ENCODE measurements at places on chromosomes 4 and X.

DNA sequence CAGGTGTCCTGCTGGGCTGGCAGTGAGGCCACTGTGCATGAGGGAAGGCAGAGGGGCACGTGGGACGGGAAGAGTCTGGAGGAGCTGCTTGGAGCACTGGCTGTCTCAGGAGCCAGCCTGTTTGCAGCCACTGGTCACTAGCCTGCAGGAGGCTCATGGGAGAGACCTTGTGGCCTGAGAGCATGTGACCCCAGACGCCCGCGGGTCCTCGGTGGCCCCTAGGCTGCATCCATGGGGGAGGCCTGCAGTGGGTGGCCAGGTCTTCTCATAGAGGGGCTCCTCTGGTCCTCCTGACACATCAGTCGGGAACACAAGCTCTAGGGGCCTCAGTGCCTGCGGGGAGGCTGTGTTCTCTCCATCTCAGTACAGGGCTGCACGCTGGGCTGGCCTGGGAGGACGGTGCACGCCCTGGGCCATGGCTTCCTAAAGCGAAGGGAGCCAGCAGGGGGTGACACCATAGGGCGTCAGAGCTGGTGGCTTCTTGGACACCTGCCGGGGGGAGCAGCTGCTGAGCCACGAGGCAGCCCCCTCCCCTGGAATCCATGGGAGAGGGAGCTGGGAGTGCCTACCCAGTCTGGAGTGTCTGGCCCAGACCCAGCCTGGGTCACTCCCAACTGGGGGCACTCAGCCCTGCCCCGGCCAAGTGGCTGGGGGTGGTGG lies 12.3 kb downstream of the NAT8L start:
- DNase-seq, result no peak

- peak; percentile 69 for DNase-seq
Observed at GRCh38 chr4:151434183-151434860, 25.3 kb downstream of the FHIP1A start.

GRCh38 chrX:53421772-53422085 lies 725 bp downstream of the SMC1A start:
- DNase-seq, result no peak

GRCh38 chr4:52914051-52914605 lies 52.0 kb downstream of the RASL11B start:
- DNase-seq, result peak; percentile 75

GRCh38 chrX:2965965-2966364 lies 36.8 kb upstream of the ARSD start:
- no peak for DNase-seq

- DNase-seq, result peak; percentile 16
Observed at GRCh38 chr4:109826719-109827118, 1.1 kb upstream of the RRH start.

DNA sequence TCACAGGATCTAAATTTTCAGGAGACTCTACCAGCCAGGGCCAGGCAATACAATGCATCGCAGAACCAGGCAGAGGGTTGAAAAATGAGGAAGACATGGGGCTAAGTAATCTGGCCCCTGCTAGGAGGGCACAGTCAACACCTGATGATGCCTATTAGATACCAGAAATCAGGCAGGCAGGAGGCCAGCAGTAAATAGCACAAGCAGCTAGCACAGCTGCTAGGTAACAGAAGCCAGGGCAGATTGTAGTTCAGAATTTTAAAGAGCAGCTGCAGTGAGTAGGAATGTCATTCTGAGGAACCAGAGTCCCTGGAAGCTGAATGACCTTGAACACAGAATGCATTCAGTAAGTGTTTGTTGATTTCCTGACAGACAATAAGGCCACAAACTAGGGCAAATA lies 38.8 kb upstream of the TRPC5OS start:
- DNase-seq, result no peak

GRCh38 chrX:48794911-48795515 lies 6.9 kb upstream of the HDAC6 start:
- peak; percentile 69 for DNase-seq

DNA sequence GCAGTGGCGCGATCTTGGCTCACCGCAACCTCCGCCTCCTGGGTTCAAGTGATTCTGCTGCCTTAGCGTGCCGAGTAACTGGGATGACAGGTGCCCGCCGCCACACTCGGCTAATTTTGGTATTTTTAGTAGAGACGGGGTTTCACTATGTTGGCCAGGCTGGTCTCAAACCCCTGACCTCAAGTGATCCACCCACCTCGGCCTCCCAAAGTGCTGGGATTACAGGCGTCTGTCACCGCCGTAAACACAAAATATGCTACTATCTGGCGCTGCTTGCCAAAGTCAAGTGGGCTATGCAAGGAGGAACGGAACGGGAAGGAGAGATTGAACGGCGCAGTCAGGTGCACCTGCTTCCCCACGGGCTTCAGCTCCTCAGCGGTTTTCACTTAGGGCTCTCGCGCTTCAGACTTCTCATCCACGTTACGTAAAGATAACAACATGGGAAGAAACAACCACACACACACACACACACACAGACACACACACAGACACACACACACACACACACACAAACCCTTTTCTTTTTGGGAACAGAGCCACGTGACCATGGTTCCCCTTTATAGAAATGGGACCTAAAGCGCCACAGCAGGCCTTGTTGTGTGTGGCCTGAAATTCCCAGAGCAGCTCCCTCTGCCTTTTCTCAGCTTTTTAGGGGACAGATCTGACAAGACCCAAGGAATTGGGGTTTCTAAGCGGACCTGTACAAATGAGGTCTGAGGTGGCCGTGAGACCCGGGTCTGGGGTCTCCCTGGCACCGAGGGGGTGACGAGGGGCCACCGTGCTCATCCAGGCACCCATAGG lies 1.5 kb downstream of the P2RY8 start:
- no peak for DNase-seq

GRCh38 chr4:8167291-8167690 lies 8.7 kb upstream of the ABLIM2 start:
- DNase-seq, result no peak

GRCh38 chr4:176844448-176844847 lies 51.7 kb upstream of the VEGFC start:
- DNase-seq, result no peak

DNA sequence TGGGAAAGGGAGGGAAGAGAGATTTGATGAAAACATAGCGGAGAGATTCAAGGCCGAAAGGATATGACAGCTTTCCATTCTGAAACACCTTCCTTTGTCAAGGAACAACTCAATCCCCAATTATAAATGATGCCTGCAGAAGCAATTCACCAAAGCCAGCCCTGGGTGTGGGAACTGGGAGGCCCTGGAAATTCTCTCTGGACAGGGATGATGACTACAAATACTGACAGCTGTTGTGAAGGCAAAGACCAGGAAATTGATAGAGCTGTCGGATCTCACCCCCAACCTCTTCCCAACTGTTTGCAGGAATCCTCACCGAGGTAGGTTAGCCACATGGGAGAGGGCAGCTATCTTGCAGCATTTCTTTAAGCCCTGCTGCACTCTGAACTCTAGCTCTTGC lies 54.3 kb downstream of the CCDC149 start:
- no peak for DNase-seq

DNA sequence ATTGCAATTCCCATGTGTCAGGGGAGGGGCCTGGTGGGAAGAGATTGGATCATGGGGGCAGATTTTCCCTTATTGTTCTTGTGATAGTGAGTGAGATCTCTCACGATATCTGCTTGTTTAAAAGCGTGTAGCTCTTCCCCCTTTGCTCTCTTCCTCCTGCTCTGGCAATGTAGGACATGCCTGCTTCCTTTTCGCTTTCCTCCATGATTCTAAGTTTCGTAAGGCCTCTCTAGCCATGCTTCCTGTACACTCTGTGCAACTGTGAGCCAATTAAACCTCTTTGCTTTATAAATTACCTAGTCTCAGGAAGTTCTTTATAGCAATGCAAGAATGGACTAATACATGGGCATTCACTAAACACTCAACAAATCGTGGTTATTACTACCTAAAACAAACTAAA lies 37.2 kb upstream of the PAPSS1 start:
- DNase-seq, result no peak

- no peak for DNase-seq
Observed at GRCh38 chrX:130851569-130851968, 51.4 kb downstream of the ENOX2 start.

- DNase-seq, result peak; percentile 49
Observed at GRCh38 chr4:132383571-132384199, 765.4 kb upstream of the PCDH10 start.

DNA sequence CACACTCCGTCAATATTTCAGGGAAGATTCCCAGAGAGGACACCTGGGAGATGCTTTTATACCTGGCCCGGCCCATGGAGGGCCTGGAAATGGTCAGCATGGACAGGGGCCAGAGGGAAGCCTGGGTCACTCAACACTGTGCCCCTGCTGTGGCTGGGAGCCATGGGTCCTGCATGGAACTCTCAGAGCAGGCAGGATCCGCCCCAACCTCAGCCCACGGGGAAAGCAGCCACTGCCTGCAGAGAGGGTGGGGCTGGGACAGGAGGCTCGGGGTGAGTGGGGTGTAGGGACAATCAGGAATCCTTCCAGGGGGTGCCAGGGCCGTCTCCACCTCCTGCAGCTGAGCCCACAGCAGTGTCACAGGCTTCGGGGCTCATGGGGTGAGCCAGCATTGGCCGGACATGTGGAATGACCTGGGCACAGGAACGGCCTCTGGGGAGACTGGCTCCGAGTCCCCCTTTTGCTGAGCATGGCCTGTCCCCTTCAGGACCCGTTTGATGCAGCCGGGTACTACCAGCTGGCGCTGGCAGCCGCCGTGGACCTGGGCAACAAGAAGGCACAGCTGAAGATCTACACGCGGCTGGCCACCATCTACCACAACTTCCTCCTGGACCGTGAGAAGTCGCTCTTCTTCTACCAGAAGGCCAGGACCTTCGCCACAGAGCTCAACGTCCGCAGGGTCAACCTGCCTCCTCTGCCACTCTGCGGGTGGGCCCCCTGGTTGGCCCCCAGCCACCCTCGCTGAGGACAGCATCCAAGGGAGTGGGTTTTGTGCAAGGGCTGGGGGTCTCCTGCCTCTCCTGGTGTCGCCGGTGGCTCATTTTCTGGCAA lies 29.1 kb upstream of the HTRA3 start:
- DNase-seq, result no peak

DNA sequence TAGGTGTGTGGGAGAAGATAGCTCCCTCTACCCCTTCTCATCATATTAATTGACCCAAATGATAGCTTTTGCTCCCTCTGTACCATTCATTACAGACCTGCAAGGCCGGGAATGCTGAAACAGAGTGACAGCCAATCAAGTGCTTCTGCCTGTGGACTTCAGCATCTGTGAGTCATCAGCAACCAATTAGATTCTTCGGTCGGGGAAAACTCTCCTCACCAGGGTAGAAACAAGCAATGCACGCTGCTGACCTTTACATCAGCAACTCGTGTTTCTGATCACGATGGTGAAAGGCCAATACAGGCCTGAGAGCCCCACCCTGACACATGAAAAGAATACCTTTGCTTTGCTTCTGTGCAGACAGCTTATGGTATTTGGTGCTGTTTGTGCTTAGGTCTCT lies 347.2 kb upstream of the DDX53 start:
- peak; percentile 43 for DNase-seq

DNA sequence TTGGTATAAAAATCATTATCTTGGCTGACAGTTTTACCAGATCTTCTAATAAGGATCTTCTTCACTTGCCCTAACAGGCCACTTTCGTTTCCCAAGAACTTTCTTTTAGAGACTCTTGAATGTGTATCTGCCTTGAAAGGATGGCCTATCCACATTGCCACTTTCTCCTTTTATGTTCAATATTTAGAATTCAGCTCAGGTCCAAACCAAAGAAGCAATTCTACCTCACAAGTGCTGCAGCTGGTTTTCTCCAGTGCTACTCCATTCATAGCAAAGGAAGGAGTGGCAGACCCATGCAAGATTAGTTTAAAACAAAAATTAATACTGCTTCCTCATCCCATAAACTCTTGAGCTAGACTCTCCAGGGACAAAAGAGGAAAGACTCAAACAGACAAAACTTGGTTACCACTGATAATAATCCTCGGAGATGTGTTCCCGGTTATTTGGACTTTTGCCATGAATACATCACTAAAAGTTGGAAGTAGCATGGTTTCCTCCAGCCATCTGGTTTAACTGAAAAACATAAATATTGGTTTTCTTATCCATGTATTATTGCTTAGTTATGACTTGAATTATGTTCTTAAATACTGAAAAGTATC lies 401.8 kb downstream of the PABPC4L start:
- DNase-seq, result no peak

GRCh38 chr4:76476571-76476970 lies 41.5 kb downstream of the SHROOM3 start:
- peak; percentile 5 for DNase-seq

GRCh38 chr4:16457944-16458343 lies 231.7 kb upstream of the TAPT1 start:
- peak; percentile 13 for DNase-seq

DNA sequence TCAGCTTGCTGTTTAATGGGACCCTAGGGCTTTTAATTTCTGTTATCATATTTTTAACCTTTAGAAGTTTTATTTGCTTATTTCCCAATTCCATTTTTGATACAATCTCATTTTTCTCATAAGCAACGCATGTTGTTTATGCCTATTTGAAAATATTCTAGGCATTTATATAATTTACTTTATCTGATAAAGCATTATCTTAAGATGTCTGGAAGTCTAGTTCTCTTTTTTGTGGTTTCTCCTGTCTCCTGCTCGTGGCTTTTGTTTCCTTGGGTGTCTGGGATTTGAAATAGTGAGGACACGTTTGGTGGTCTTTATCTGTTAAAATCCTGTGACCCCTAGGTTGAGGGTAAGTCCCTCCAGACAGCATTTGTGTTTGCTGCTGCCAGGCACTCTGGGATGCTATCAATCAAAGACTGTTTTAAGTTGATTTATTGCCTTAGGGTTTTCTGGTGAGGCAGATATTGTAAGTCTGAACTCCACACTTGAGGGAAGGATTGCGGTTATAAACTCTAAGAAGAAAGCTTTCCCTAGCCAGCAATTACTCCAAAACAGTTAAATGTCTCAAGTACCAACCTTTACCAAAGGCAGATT lies 208.0 kb downstream of the PRDM5 start:
- peak; percentile 27 for DNase-seq

- no peak for DNase-seq
Observed at GRCh38 chr4:6235901-6236640, 33.6 kb upstream of the WFS1 start.
